Stimulated activated CD8-positive, alpha-beta memory T cell treated with anti-CD3 and anti-CD28 coated beads, Interleukin-4, amount 100 ng/mL, for 48 hours (primary cell): ENCODE measurements at places on chromosomes 16 and 17.

DNA sequence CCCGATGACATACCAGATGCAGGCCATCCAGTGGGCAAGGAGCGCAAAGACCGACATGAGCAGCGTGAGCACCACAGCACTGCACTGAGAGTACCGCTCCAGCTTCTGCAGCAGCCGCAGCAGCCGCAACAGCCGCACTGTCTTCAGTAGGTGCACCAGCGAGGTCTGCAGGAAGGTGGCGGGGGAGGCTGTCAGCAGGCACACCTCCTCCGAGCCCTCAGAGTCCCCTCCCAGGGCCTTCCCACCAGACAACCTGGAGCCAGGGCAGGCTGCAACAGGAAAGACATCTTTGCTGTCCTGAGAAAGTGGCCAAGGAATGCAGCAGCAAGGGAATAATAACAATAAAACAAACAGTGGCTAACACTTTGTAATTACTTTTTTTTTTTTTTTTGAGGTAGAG, 9.1 kb downstream of the KCNH4 start:
- no peak for DNase-seq

DNA sequence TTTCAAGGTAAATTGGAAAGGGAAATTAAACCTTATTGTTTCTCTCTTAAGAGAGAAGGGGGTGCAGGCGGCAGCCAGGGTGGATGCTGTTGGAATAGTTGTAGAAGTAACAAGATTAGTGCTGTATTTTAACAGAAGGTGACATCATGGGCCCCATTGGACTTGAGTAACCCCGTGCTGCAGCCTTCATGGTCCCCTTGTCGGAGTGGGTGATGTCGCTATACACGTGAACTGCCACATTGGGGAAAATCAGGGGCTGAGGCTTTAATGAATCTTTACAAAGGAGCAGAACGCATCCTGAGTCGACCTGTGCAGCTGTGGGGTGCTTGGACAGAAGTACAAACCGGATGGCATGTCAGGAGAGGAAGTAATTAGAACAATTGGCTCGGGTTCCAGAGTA, 3.2 kb downstream of the SNX11 start:
- no peak for DNase-seq

- DNase-seq = peak; percentile 84
These were observed 588.7 kb downstream of the CDH13 start for GRCh38 chr16:83215406-83216001.

DNA sequence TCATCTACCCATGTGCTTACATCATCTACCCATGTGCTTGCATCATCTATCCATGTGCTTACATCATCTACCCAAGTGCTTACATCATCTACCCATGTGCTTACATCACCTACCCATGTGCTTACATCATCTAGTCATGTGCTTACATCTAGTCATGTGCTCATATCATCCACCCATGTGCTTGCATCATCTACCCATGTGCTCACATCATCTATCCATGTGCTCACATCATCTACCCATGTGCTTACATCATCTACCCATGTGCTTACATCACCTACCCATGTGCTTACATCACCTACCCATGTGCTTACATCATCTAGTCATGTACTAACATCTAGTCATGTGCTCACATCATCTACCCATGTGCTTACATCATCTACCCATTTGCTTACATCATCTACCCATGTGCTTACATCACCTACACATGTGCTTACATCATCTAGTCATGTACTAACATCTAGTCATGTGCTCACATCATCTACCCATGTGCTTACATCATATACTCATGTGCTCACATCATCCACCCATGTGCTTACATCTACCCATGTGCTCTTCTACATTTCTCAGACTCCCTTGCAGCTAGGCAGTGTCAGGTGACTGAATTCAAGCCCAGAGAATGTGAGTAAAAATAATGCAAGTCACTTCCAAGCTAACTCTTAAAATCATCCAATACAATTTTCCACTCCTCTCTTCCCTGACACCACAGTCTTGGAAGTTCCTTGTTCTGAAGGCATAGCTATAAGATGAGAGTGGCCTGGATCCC, 196.8 kb downstream of the CBLN1 start:
- DNase-seq = no peak

GRCh38 chr17:72426948-72427760, 306.3 kb downstream of the SOX9 start:
- DNase-seq = no peak

- no peak for DNase-seq
These were observed 287.2 kb upstream of the HSBP1 start for GRCh38 chr16:83520596-83520995.

DNA sequence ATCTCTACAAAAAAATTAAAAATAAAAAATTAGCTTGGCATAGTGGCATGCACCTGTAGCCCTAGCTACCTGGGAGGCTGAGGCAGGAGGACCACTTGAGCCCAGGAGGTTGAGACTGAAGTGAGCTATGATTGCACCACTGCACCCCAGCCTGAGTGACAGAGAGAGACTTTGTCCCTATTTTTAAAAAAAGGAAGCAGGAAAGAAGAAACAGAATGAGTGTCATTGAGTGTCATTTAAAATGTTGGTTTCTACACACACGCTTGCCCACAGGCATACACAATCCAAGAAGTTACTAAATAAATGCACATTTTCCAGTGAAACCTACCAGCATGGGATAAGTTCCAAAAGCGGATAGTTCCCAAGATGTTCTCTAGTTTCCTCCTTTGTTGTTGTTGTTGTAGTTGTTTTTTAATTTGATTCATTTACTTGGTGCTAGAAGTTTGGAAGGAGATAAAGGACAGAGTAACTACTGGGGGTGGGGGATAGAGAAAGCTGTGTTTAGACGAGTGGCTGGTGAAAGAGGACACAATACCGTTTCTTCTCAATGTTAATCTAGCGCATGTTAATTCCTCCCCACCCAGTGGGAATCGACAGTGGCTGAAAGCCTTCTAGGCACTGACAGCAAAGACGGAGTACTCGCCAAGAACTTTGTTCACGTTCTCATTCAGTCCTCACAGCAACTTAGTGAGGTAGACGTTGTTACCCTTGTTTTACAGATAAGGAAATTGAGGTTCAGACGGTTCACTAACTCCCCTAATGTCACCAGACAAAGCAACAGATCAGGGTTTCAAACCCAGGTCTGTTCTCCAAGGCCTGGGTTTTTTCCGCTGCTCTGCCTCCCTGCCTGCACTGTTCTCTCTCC, 17.3 kb downstream of the MRPS23 start:
- no peak for DNase-seq

- no peak for DNase-seq
These were observed 69.6 kb upstream of the GAS7 start for GRCh38 chr17:10268005-10268404.

- no peak for DNase-seq
These were observed 195.8 kb upstream of the FOXF1 start for GRCh38 chr16:86314402-86315025.

DNA sequence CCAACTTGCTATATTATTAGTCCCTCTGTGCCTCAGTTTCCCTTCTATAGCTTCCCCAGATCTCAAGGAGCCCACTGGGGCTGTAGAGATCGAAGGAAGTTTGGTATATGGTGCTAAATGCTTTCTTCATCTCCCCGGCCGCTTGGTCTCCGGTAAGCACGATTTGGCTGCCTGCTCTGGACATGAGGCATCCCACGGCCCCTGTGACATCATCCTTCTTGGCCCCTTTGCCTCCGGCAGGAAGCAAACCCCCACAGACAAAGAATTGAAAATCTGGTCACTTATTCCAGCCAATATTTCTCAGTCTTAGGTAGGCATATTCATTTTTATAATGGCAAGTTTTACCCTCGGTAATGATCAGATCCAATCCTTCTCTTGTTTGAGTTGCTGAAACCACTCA, 65.8 kb downstream of the WSCD1 start:
- no peak for DNase-seq

- no peak for DNase-seq
These were observed 67.4 kb downstream of the CDH11 start for GRCh38 chr16:65054457-65054856.

- no peak for DNase-seq
These were observed 40.2 kb downstream of the KSR1 start for GRCh38 chr17:27496437-27496943.

- no peak for DNase-seq
These were observed 35.6 kb downstream of the CLEC3A start for GRCh38 chr16:78057803-78058564.

- DNase-seq = peak; percentile 80
These were observed 27.7 kb downstream of the TBC1D3B start for GRCh38 chr17:36148559-36149295.

DNA sequence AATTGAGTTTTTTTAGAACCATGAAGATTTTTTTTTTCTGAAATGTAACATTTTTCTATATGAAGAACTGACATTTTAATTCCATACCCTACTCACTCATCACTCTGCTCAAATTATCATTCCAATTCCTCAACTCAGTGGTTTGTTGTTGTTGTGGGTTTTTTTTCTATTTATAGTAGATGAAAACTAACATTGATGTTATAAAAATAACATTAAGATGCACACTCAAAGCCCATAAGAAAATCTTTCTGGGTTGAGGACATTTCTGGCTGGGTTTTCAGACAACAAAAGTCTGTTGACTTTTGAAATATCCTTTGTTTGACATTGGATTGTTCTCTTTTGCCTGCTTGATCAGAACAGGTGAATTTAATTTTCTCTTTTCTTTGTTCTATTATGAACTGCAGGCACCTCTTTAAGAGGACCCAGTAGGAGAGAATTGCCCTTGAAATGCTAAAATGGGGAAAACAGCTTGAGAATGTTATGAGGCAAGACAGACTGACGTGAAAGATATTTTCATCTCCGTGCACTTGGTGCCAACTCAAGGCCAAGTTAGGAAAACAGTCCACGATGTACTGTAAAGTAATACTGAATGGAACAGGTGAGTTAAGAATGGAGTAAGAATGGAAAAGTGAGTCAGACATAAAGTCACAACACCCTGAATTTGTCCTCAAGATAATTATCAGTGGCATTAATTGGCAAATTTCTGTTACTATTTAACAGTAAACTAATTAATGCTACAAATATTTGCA, 16.1 kb upstream of the ABCA5 start:
- no peak for DNase-seq

- DNase-seq = no peak
These were observed 23.8 kb downstream of the TBC1D3B start for GRCh38 chr17:36152639-36153120.

DNA sequence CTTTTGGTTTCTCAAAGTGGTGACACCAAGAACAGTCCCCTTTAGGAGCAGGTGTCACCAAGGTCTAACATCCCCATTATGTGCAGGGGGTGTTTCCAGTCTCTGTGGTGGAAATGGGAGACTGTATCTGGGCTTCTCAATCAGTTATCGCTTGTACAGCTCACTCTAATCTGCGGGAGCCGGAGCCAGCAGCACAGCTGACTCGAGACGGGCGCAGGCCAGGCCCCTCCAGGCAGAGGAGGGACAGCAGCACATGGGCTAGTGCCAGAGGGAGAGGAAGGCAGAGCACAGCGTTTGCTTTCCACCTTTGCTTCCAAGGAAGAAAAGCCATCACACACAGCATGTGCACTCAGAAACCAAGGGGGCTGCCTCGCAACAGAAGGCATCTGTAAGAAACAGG, 91.2 kb upstream of the CREBBP start:
- DNase-seq = no peak
